ENCODE measurements at places on chromosomes 4 and X. TPM values are rescaled to one million over a fixed set of nuclear protein-coding genes. Genes with fewer than 3 reads are reported as not detected.

GRCh38 chrX:2811271-2811670, 17.5 kb upstream of the GYG2 start:
- H3K4me1 ChIP-seq = peaks cover 6% of the 10 kb centered on the region
- no peak overlapping the region for H3K27ac ChIP-seq
- no peak overlapping the region for H3K4me3 ChIP-seq
- H3K36me3 ChIP-seq = no peaks in the 10 kb centered on the region
- H3K27me3 ChIP-seq = peaks cover 4% of the 10 kb centered on the region

DNA sequence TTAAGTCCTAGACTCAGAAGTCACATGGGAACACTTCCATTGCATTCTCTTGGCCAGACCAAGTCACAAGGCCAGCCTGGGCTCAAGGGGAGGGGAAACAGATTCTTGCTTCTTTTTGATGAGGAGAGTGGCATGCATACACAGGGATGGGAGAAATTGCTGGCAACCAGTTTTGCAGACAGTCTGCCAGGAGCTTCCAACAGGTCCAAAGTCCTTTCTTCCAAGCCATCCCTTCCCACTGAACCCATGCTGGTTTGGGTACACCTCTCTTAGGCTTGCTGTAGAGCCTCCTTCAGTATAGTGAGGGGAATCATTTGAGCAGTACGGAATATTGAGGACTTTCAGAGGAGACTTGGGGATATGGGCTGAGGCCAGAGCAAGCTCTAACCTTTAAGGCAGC, 267.8 kb downstream of the BCOR start:
- no peaks in the 10 kb centered on the region for H3K36me3 ChIP-seq
- DNase-seq = no peak
- H3K27me3 ChIP-seq = no peaks in the 10 kb centered on the region
- H3K4me1 ChIP-seq = peaks cover 4% of the 10 kb centered on the region
- no peak overlapping the region for H3K4me3 ChIP-seq

DNA sequence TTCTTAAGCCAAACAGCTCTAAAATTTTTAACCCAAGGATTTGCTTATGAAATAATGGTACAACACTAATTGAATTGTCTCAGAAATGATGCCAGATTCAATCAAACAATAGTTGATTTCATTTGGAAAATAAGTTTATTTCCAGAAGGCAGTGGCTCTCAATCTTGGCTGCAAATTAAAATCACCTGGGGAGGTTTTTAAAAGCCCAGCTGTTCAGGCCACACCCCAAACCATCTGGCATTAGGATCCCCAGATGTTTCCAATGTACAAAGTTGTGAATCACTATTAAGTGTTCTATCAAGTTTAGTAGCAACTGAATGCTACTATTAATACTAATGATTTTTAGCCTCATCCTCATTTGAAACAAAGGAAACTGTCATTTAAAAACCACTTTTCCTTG, 22.2 kb downstream of the TMEM184C start:
- no peak overlapping the region for H3K4me3 ChIP-seq
- DNase-seq = no peak
- peak overlapping the region; percentile 37 for H3K27ac ChIP-seq
- peaks cover 17% of the 10 kb centered on the region for H3K4me1 ChIP-seq

DNA sequence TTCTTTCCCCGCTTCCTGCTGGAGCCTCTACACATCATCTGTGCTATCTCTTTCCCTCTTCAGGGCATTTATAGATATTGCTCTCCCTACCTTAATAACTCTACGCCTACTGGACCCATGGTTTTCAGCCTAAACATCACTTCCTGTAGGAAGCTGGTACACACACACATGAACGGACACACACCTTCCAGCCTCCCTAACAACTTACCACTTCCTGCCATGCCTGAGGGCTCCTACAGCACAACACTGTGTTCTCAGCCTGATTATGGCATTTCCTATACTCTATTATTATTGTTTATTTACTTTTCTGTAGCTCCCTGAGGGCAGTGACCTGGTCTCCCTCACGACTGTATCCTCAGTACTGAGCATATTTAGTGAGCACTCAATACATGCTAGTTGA, 163.6 kb upstream of the MAP3K15 start:
- no peak for DNase-seq
- no peak overlapping the region for H3K4me3 ChIP-seq
- peaks cover 77% of the 10 kb centered on the region for H3K4me1 ChIP-seq
- no peaks in the 10 kb centered on the region for H3K27me3 ChIP-seq

DNA sequence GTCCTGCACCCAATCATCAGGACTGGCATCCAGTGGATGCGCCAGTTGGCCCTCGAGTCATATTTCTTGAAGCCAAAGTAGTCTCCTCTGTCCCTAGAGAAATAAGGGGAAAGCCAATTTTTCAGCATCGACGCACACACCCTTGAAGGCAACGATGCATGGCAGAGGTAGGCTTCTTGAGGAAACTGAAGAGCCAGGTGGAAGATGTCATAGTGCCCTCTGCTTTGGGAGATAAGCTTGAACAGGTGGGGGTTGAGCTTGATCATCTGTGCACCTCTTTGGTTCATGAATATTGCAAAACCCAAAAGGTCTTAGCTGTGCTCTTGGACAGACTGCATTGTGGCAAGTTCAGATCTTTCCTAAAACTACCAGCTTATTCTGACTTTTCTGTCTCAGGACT, 34.6 kb upstream of the WDR1 start:
- DNase-seq = no peak
- H3K27me3 ChIP-seq = no peaks in the 10 kb centered on the region
- H3K36me3 ChIP-seq = no peaks in the 10 kb centered on the region

GRCh38 chr4:79199743-79200142, 126.1 kb downstream of the NAA11 start:
- no peaks in the 10 kb centered on the region for H3K36me3 ChIP-seq
- no peaks in the 10 kb centered on the region for H3K4me1 ChIP-seq
- H3K4me3 ChIP-seq = no peak overlapping the region
- H3K27me3 ChIP-seq = peaks cover 6% of the 10 kb centered on the region
- DNase-seq = no peak

The DDX60 gene
- 23.8 TPM for total RNA-seq

DNA sequence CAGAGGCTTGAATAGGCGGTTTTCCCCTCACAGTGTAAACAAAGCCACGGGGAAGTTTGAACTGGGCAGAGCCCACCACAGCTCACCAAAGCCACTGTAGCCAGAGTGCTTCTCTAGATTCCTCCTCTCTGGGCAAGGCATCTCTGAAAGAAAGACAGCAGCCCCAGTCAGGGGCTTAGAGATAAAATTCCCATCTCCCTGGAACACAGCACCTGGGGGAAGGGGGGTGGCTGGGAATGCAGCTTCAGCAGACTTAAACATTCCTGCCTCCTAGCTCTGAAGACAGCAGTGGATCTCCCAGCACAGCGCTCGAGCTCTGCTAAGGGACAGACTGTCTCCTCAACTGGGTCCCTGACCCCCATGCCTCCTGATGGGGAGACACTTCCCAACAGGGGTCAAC, 44.0 kb upstream of the USP38 start:
- H3K27me3 ChIP-seq = peaks cover 18% of the 10 kb centered on the region
- no peak overlapping the region for H3K27ac ChIP-seq
- H3K36me3 ChIP-seq = no peaks in the 10 kb centered on the region

GRCh38 chr4:153785910-153786721, 2.8 kb downstream of the SFRP2 start:
- no peak overlapping the region for H3K4me3 ChIP-seq
- H3K27me3 ChIP-seq = peaks cover 65% of the 10 kb centered on the region
- no peak for DNase-seq
- H3K27ac ChIP-seq = no peak overlapping the region
- H3K36me3 ChIP-seq = no peaks in the 10 kb centered on the region
- peaks cover 27% of the 10 kb centered on the region for H3K4me1 ChIP-seq

The NPNT gene
- not detected for total RNA-seq

The APLN gene
- total RNA-seq = 1.9 TPM

The TEX13D gene
- not detected for total RNA-seq

- H3K4me3 ChIP-seq = no peak overlapping the region
- DNase-seq = no peak
- no peaks in the 10 kb centered on the region for H3K4me1 ChIP-seq
- H3K27me3 ChIP-seq = peaks cover 6% of the 10 kb centered on the region
- H3K36me3 ChIP-seq = no peaks in the 10 kb centered on the region
- no peak overlapping the region for H3K27ac ChIP-seq
Observed at GRCh38 chr4:151472711-151473110, 63.7 kb downstream of the FHIP1A start.

DNA sequence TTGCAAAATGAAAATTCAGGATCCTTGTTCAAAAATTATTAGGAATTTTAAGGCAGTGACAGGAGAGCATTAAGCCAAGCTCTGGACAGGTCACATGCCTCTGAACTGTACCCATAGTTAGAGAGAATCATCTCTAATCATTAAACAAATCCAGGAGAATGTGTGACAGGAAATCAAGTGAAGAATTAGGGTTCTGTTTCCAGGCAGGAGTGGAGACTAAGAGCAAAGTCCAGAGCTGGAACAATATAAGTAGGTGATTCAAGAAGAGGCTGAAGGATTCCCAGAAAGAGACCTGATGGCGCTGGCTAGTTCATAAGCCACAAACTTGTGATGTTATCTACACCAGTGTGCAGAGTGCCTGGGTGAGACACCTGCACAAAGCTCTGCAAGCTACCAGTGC, 104.6 kb upstream of the PRKG2 start:
- no peak for DNase-seq
- H3K4me1 ChIP-seq = no peaks in the 10 kb centered on the region
- peaks cover 2% of the 10 kb centered on the region for H3K36me3 ChIP-seq

The MCUB gene
- total RNA-seq = 80.1 TPM

The NSUN7 gene
- 0.23 TPM for total RNA-seq

- DNase-seq = no peak
- H3K4me1 ChIP-seq = no peaks in the 10 kb centered on the region
- H3K27me3 ChIP-seq = no peaks in the 10 kb centered on the region
Observed at GRCh38 chr4:150598909-150599308, 17.0 kb downstream of the MAB21L2 start.

GRCh38 chrX:310621-311155, 7.9 kb downstream of the GTPBP6 start:
- peak; percentile 3 for DNase-seq
- H3K36me3 ChIP-seq = peaks cover 32% of the 10 kb centered on the region
- no peaks in the 10 kb centered on the region for H3K4me1 ChIP-seq
- no peaks in the 10 kb centered on the region for H3K27me3 ChIP-seq
- H3K4me3 ChIP-seq = no peak overlapping the region

- H3K27ac ChIP-seq = peak overlapping the region; percentile 25
- H3K4me3 ChIP-seq = no peak overlapping the region
- DNase-seq = no peak
Observed at GRCh38 chrX:41167888-41168287, 82.6 kb downstream of the USP9X start.

The MAGEC2 gene
- total RNA-seq = not detected

DNA sequence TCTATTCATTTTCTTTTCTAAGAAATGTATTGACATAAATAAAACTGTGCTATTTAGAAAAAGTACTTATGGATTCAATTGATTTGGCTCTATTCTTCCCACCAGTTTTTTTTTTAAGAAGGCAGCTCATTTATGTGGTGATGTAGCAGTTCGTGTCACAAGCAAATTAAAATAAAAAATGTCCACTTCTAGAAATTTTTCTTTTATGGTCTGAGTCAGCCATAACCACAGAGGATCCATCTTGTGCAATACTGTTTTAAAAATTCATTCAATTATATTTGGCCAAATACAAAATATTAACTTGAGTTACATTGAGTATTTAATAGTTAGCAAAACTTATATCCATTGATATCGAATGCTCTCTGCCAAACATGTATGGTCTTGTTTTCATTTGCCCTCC, 207.9 kb upstream of the FAT1 start:
- no peaks in the 10 kb centered on the region for H3K27me3 ChIP-seq
- no peaks in the 10 kb centered on the region for H3K4me1 ChIP-seq
- H3K27ac ChIP-seq = no peak overlapping the region
- H3K4me3 ChIP-seq = no peak overlapping the region
- DNase-seq = no peak

GRCh38 chr4:113962719-113963265, 16.7 kb downstream of the ARSJ start:
- no peak overlapping the region for H3K27ac ChIP-seq
- peaks cover 6% of the 10 kb centered on the region for H3K27me3 ChIP-seq
- H3K4me3 ChIP-seq = no peak overlapping the region
- peaks cover 3% of the 10 kb centered on the region for H3K36me3 ChIP-seq
- no peak for DNase-seq

DNA sequence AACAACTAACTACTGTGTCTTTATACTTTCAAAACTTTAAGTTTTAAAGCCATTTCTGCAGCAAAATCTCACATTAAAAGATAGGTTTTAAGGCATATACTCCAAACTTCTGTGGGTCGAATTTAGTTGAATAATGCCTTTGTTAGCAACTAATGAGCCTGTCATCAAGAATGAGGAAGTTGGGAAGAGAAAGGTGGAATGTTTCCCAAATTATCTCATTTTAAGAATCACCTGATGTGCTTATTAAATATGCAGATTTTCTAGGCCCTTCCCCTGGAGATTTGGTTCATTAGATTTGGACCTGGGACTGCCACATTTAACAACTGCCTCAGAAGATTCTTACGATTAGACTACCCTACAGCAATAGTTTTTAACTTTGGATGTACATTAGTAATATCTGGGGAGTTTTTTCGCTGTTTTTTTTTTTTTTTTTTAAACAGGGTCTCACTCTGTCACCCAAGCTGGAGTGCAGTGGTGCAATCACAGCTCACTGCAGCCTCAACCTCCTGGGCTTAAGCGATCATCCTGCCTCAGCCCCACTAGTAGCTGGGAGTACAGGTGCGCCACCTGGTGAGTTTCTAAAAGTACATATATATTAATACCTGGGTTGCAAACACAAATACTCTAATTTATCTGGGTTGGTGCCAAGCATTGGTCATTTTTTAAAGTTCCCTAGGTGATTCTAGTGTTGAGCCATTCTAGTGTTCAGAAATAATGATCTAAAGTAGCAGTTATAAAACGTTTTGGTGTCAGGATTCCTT, 16.1 kb upstream of the TASL start:
- H3K27me3 ChIP-seq = no peaks in the 10 kb centered on the region
- H3K4me1 ChIP-seq = peaks cover 22% of the 10 kb centered on the region
- no peak overlapping the region for H3K27ac ChIP-seq
- DNase-seq = peak; percentile 33
- H3K4me3 ChIP-seq = no peak overlapping the region
- H3K36me3 ChIP-seq = no peaks in the 10 kb centered on the region

The SPANXN3 gene
- total RNA-seq = not detected

DNA sequence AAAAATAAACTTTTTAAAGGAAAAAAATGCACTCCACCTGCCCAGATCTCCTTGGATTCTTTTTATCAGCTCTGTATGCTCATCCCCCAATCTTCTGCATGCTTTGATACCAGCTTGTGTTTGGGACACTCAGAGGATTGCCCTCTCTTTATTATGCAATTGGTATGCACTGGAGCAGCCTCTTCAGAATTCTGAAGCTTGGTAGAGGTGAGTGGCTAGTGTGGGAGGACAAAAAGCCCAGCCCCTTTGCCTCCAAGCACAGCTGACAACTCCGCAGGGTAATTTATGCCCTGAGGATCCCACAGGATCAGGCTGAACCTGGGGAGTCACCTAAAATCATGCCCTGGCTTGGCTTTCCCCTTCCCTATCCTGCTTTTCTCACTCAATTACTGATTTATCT, 16.7 kb downstream of the IL21 start:
- no peak for DNase-seq
- H3K36me3 ChIP-seq = peaks cover 10% of the 10 kb centered on the region
- peaks cover 3% of the 10 kb centered on the region for H3K27me3 ChIP-seq
- H3K4me3 ChIP-seq = no peak overlapping the region

All from activated CD4-positive, alpha-beta T cell treated with anti-CD3 and anti-CD28 coated beads for 36 hours (primary cell).